ENCODE measurements at places on chromosomes 12 and 14.

DNA sequence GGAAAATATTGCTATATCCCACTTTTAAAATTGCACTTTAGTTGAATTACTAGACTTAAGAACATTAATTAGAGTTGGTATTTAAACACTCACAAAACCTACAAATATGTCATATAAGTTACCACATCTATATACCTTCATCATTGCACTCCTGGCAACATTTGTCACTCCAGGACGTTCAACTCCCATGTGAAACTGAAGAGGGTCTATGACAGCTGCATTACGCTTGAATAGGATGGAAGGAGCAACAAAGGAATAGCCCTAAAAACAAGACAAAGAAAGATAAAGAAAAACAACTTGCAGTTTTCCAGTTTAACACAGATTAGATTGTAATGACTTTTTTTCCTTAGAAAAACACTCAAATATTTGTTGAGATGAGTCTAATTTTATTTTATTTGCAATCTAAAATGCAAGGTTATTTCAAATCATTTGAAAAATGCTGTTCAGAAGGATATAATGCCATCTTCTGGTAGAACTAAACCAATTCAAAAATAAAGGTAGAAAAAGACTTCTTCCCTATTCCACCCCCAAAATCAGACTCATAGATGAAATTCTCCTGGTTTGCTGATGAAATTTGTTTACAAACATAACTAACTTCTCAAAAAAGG is 84.3 kb upstream of the TTC7B start:
- DNase-seq = no peak

- DNase-seq = no peak
Measured at GRCh38 chr12:92703786-92704185, 997 bp downstream of the PLEKHG7 start.

- DNase-seq = no peak
Measured at GRCh38 chr12:91129662-91130362, 18.5 kb upstream of the LUM start.

DNA sequence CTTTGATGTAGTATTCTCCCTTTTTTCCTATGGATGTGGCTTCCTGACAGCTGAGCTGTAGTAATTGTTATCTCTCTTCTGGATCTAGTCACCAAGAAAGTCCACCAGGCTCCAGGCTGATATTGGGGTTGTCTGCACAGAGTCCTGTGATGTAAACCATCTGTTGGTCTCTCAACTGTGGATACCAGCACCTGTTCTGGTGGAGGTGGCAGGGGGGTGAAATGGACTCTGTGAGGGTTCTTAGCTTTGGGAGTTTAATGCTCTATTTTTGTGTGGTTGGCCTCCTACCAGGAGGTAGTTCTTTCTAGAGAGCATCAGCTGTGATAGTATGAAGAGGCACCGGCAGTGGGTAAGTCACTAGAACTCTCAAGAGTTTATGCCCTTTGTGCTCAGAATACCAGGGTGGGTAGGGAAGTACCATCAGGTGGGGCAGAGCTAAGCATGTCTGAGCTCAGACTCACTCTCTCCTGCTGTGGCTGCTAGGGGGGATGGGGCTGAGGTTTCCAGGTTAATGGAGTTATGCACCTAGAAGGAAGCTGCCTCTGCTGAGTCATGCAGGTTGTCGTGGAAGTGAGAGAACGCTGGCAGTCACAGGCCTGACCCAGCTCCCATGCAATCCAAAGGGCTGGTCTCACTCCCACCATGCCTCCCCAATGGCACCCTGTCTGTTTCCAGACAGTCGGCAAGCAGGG is 3.0 kb upstream of the TAS2R14 start:
- DNase-seq = no peak

DNA sequence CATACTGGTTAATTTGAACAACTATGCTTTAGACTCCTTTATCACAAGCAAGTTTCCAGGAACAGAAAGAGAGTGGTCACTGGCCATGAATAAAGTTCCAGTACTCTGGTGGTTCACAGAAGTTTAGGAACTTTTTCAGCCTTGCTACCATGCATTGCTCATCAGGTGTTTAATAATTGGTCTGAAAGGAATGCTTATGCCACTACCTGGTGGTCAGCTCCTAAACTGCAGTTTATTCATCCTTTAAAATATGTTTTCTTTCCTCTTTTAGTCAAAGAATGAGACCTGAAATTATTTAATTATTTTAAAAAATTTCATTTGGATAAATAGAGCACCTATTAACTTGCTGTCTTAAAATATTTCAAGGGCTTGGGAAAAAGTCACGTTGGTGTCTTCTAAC is 260.1 kb upstream of the OR4E1 start:
- DNase-seq = no peak

DNA sequence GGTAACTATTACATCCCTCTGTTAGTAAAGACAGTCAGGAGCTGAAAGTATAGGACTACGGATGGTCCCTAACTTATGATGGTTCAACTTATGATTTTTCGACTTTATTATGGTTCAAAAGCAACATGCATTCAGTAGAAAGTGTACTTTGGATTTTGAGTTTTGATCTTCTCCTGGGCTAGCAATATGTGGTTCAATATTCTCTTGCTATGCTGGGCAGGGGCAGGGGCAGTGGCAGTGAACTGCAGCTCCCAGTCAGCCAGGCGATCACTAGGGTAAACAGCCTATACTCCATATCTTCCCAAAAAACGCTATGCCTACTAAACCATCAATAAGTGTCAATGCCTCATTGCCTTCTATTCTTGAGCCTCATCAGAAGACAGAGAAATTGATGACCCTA is 292.7 kb downstream of the EMP1 start:
- no peak for DNase-seq

DNA sequence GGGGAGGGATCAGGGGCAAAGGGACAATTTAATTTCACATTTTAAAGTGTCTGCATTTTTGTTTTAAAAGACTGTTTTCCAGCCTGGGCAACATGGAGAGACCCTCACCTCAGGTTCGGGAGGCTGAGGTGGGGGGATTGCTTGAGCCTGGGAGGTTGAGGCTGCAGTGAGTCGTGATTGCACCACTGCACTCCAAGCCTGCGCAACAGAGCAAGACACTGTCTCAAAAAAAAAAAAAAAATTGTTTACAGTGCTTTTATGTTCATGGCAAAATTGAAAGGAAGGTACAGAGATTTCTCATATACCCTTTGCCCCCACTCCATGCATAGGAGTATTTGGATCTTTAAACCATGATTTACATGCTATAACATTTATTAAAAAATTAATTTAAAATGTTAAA is 16.4 kb upstream of the HVCN1 start:
- DNase-seq = no peak

DNA sequence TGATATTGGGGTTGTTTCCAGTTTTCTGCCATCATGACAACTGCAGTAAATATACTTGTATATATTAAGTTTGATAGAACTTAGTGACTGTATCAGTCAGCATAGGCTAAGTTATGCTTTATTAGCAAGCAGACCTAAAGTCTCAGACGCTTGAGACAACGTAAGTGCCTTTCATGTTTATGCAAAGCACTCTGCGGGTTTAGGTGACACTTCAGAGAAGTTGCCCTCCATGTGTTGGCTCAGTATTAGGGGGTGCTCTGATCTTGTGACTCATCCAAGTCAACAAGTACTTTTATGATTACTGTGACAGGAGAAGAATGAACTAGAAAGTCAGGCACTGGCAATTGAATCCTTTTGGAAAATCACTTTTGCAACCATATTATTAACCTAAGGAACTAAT is 13.3 kb upstream of the OTOGL start:
- DNase-seq = no peak

GRCh38 chr14:104942586-104942985 is 17.9 kb downstream of the PLD4 start:
- no peak for DNase-seq

GRCh38 chr12:17062267-17063036 is 456.5 kb upstream of the LMO3 start:
- no peak for DNase-seq

- no peak for DNase-seq
Measured at GRCh38 chr12:105961821-105962671, 176.7 kb downstream of the NUAK1 start.

- no peak for DNase-seq
Measured at GRCh38 chr14:90778571-90779255, 37.5 kb downstream of the TTC7B start.

DNA sequence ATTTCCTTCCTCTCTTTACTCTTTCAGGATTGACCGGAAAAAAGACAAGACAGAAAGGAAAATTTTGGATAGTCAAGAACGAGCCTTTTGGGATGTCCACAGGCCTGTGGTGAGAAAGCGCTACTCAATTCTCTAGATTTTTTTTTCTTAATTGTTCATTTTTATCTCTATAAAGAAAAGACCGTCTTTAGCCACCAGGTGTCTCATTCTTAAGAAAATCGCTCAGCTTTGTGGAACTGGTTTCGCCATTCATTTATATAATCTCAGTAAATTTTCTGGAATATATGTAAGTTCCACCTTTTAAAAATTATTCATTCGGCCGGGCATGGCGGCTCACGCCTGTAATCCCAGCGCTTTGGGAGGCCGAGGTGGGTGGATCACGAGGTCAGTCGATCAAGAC is 421.1 kb downstream of the DPF3 start:
- no peak for DNase-seq

DNA sequence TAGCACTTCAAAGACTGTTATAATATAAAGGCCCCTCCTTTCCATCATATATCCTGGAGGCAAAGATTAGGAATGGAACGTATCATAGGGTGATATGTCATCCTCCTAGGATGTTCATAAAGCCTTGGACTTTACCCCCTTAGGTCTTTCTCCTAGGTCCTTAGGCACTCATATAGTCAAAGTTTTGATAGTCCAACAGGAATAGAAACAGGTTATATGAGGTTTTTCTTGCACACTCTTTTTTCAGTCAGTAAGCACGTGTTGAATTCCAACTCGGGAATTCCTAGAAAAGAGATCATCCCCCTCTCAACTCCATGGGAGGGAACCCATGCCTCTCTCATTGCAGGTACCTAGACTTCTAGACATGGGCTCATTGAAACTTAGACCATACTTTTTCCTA is 20.1 kb upstream of the MAGOHB start:
- no peak for DNase-seq

DNA sequence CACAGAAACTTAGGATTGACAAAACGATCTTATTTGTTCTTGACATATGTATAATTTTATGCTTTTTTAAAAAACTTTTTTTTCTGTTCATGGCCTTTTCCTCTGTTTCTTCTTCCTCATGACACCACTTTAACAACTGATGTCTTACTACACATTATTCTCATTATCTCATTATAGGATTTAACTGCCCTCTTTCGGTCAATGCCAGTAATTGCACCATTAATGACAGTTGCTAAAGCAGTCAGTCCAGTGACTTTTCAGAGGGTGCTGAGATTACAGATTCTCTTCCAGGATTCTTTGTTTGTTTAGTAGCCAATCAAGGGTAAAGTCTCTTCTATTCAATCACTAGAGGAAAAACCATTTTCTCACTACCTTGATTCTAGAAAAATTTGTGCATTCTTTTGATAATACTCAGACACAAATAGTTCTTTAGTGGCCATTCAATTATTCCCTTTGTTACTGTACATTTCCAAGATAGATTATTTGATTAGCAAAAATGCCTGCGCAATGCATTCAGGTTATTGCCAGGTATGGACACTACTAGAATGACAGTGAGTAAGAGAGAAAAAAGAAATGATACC is 50.1 kb downstream of the KLRG1 start:
- no peak for DNase-seq

DNA sequence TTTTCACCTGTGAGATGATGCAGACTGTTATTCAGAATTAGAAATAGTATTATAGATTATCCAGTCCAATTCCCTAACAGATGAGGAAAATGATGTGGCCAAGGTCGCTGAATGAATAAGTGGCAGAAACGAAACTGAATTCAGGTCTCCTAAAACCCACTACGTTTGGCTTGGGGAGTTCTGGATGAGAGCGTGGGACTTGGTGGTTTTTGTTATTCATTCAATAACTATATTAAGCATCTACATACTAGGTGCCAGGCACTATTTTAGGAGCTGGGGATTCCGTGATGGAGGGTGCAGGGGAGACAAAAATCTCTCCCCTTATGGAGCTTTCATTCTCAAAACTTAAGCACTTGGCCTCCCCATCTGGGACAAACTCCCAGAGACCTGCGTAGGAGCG is 813 bp upstream of the CCDC184 start:
- no peak for DNase-seq

DNA sequence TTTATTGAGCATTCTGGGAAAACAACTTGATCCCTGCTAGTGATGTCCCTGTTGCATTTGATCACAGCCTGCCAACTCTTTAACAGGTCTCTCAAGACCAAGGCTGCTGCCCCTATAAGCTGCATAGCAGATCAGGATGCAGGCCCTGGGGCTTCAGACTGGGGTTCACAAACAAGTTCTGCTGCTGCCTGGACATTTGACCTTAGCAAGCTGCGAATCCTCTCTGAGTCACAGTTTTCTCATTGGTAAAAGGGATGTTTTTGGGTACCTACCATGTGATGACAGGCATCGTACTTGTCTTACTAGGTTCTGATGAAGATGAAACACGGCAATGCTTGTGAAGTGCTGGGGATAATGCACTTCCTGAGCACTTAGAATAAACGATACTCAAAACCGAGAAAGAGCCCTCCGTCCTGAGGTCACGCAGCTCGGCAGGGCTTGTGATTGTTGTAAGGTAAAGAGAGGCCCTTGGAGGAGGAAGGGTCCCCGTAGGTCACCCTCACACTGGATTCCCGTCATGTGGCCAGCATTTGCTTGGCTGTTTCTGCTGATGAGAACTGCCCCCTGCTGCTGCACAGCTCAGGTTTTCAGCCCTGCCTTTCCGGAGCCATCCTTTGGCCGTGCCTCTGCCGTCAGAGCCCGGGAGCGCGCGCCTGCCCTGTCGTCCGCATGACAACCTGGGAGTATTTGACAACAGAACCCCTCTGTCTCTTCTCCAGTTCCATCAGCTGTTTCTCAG is 39.1 kb downstream of the TSPAN9 start:
- no peak for DNase-seq

DNA sequence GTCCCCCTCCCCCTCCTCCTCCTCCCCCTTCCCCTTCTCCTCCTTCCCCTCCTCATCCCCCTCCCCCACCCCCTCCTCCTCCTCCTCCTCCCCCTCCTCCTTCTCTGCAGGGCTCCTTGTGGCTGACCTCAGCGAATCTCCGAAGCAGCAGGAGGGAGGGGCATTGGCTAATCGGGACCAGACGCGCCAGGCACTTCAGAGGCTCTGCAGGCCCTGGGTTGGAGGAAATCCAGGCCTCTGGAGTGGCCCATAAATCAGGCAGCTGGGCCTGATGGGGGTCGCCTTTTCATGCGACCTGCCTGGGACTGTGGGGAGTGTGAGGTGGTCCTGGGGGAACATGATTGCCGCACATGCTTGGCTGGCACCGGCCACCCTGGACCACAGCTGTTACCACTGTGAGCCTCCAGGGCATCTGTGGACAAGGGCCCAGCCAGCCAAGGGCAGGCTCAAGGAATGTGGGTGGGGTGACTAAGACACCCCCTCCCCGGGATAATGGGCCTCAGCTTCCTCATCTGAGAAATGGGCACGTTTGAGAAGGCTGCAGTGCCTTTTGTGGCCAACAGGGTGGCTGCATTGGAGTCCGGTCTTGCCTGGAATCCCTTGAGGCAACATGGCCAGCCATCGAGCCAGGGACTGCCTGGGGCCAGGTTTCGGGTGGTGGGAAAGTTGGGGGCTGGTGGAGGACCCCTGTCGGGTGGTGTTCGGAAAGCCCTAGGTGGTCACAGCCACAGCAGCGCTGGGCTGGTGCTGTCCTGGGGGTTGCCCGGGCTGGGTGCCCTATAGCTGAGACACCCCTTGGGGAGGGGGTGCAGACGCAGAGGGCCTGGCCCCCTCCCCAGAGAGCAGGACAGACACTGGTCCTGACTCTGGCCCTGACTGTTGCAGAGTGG is 12.0 kb downstream of the KIF26A start:
- DNase-seq = no peak
